ENCODE measurements at places on chromosomes 2 and 18.

- no peak for DNase-seq
These were observed 9.0 kb upstream of the CIB4 start for GRCh38 chr2:26649992-26650712.

- no peak for DNase-seq
These were observed 13.5 kb downstream of the ELAC1 start for GRCh38 chr18:50981381-50981780.

DNA sequence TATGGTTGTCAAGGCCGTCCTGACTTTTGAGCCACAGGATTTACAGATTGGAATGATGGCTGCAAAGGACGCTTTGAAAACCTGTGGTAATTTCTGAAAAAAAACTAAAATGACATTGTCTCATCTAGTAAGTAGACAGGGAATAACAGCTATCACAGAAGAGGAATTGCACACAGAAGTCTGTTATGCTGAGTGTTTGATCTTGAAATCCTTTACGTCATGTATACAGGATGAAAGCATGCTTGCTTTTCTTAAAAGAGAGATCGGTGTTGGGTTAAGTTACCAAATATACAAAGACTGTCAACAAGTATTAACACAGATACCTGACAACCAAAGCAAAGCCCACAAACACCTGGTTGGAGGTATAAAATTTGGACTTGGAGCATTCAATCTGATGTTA lies 12.6 kb upstream of the SRSF7 start:
- no peak for DNase-seq

- DNase-seq, result no peak
These were observed 985 bp downstream of the ILKAP start for GRCh38 chr2:238202326-238203093.

DNA sequence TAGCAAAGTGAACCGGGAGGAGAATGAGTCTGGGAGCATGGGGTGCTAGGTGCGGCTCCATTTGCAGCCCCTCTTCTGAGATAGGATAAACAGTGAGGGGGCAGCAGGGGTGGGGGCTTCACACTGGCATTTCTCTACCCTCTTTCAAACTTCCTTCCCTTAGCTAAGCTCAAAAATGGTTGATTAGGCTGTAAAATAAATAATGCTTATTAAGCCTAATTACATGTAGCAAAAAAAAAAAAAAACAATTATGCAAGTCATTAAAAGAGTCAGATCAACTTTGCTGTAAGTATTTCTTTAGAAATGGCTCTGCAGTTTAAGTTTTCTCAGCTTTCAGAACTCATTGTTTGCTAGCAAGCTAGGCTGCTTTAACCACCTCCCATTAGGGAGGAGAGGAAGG lies 182.7 kb upstream of the FBXO11 start:
- DNase-seq, result no peak

DNA sequence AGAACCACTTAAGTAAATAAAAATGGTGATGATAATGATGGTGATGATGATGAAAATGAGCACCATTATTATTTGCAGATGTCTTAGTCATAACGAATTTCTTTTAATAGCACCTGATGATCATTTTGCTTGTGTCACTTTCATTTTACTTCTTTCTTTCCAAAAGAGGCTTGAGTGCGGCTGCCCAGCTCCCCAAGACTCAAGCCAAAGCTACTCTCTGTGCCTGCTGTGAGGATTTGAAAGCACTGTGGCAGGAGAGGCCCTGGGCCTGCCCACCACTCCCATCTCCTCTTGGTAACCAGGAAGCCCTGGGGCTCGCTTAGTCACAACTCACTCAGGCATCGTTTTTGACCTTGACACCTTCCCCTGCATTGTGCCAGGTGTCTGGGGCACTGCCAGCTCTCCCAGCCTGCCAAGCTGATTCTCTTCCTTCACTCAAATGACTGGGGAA lies 41.2 kb downstream of the RPL37A start:
- no peak for DNase-seq

GRCh38 chr2:40373111-40373510 lies 78.8 kb downstream of the SLC8A1 start:
- DNase-seq, result no peak

GRCh38 chr2:168992591-168993349 lies 38.4 kb downstream of the ABCB11 start:
- DNase-seq, result no peak

DNA sequence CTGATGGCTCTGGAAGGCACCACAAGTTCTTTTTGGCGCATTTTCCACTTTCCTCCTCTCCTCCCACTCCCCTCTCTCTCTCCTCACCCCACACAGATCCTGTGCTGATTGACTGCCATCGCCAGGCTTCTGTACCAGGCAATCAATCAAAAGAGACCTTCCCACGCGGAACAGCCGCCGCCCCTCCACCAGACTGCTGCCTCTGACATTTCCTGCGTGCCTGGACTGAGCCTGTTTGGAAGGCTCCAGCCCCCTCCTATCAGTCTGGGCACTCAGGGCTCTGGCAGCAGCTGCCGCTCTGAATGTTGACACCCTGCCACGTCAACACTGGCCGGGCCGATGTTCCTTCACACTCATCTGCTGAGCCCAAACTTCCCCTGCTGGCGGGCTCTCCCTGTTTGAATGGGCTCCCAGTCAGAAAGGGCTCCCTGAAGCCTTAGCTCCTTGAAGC lies 467.7 kb downstream of the EPHA4 start:
- no peak for DNase-seq

DNA sequence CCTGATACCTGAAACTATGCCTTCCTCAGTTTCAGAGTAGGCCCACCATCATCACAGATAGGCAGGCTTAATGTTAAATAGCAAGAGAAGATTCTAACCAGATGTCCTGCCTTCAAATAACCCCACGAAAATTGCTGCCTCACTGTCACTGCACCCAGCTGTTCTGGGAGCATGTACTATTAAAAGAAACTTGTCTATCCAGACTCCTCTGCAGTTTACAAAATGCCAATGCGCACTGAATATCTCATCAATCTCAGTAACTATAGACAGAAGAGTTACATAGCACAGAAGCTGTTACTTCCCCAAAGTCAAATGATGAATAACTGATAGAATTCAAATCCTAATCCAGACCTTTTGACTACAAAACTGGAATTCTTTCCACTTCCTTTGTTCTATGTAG lies 43.9 kb downstream of the WDR75 start:
- DNase-seq, result no peak

DNA sequence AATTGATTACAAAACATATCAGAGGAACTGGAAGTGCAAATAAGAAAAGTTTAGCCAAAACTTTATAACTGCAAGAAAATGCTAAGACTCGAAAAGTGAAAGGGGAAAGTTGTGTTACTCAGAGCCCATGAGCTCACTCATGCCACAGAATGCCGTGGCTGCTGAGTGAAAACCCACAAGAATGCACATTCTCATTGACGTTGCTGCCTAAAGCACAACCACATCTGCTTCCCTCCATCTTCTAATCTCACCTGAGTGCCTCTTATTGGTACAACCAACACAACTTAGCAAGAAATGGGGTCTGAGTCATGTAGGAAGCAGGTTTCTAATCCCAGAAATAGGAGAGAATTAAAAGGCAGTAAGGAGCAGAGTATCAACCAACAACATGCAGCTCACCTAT lies 259.7 kb downstream of the LNPK start:
- no peak for DNase-seq

- no peak for DNase-seq
These were observed 237.0 kb downstream of the LPIN1 start for GRCh38 chr2:11983401-11983800.

- no peak for DNase-seq
These were observed 1723.7 kb downstream of the SUCLG1 start for GRCh38 chr2:82735336-82735735.

GRCh38 chr2:225276207-225276606 lies 123.3 kb upstream of the NYAP2 start:
- DNase-seq, result no peak

DNA sequence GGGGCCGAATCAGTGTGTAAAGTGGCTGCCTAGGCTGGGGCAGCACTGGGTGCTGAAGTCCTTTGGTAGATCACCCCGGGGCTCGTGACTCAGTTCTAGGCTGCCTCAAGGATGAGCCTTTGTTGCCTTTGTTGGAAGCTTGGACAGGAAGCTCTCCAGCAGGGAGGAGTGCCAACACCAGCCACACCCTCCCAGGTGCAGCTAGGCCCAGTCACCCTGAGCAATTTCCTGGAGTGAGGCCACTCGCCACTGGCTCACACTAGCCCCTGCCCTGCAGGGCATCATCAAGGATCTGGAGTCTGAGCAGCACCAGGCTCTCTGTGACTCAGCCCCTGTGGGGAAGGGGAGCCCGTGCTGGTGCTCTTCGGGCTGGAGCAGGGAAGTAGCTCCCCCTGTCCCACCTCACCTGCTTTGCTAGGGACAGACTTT lies 6.7 kb upstream of the SDC1 start:
- DNase-seq, result peak; percentile 6

DNA sequence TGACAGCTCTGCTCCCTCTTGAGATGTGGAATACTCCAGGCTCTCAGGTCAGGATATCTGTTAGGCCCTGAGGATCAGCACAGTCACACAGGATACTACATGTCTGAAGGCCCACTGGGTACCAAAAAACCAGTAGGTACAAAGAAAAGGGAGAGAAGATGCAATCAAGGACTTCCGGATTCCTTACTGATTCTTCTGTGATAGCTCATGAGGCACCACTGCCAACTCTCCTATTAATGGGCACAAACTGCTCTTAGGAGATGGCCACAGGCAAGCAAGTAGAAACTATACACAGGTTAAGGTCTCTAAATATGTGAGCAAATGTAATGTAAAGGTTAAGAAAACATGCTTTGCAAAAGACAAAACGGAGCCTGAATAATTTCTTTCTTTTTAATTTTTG lies 3.5 kb downstream of the TMEM127 start:
- no peak for DNase-seq

DNA sequence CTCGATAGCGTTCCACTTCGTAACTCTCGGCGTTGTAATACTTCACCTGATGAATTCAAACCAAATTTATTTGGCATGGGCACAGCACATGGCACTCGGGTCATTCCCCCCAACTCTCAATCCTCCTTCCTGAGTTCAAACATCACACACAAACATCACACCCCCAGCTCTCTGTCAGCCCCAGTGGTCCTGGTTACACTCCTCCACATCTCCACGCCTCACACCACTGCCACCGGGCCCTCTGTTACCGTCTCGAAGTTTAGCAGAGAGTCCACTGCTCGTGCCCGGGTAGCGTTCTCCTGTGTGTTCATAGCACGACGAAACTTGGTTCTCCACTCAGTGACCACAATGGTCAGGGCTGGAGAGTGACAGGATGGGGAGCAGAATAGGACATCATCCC lies 4.6 kb downstream of the ABCB6 start:
- DNase-seq, result no peak

GRCh38 chr2:119838179-119838578 lies 78.5 kb downstream of the PTPN4 start:
- DNase-seq, result no peak

GRCh38 chr2:222796413-222797103 lies 64.3 kb upstream of the ACSL3 start:
- no peak for DNase-seq

GRCh38 chr2:66334237-66335029 lies 100.5 kb upstream of the MEIS1 start:
- DNase-seq, result no peak

GRCh38 chr2:223589901-223590300 lies 12.3 kb downstream of the SCG2 start:
- DNase-seq, result no peak

- no peak for DNase-seq
These were observed 15.5 kb downstream of the DUSP19 start for GRCh38 chr2:183093857-183094657.

GRCh38 chr18:68960355-68960754 lies 162.5 kb downstream of the CCDC102B start:
- DNase-seq, result no peak

- DNase-seq, result no peak
These were observed 35.3 kb upstream of the MRPL33 start for GRCh38 chr2:27736031-27736889.

- DNase-seq, result no peak
These were observed 87.3 kb downstream of the ACTR3 start for GRCh38 chr2:113977060-113977659.

GRCh38 chr2:20580690-20581437 lies 70.0 kb downstream of the HS1BP3 start:
- no peak for DNase-seq

- no peak for DNase-seq
These were observed 257.1 kb downstream of the HNMT start for GRCh38 chr2:138221358-138221757.

GRCh38 chr2:207698301-207698700 lies 13.1 kb upstream of the CCNYL1 start:
- DNase-seq, result no peak

DNA sequence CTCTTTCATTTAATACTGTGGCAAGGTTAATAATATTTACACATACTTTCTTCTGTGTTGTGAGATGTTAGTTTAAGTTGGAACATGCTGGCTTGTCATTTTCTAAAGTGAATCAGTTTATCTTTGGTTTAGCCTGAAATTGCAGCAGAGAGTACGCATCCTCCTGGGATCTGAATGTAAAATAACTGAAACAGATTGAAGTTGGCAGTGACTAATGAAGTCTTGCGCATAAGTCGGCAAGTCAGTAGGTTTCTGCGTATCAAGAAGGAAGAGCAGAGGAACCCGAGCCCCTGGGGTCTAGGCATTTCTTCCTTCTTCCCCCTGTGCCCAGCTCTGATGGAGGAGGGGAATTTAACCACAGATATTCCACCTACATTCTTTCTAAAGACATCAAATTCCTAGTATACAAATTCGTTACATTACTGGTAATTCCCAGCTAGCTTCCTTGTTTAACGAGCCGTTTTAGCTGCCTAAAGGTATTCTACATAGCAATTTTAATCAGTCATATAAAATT lies 392.1 kb upstream of the RAB12 start:
- no peak for DNase-seq

GRCh38 chr18:27382567-27383216 lies 197.6 kb upstream of the CHST9 start:
- no peak for DNase-seq

- no peak for DNase-seq
These were observed 69.0 kb downstream of the TXNL1 start for GRCh38 chr18:56569416-56569815.
